ENCODE measurements at places on chromosomes 4 and X. TPM values are rescaled to one million over a fixed set of nuclear protein-coding genes. Genes with fewer than 3 reads are reported as not detected.

Gene ANKRD17
- 28.2 TPM for polyA plus RNA-seq

- DNase-seq, result no peak
Observed at GRCh38 chr4:70110917-70111316, 43.1 kb upstream of the PRR27 start.

DNA sequence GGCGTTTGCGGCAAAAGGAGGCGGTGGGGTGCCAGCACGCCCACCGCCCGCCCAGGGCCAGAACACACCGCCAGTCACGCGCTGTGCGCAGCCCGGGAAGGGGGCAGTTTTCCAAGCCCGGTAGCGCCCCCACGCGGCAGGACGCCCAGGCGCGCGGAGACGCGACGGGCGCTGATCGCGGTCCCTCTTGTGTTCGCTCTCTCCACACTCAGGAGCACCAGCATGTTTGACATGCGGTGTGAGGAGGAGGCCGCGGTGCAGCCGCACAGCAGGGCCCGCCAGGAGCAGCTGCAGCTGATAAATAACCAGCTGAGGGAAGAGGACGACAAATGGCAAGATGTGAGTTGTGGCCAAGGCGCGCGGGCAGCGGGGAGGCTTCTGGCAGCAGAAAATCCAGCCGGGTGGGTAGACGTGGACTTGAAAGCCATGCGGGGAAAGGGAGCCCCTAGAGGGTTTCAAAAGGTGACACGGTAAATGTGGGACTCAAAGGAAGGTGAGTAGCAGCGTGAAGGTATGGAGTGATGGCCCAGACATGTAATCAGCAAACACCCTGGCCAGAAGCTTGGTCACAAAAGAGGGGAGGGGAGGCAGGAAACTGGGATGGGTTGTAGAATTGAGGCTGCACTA is 104.1 kb downstream of the PHOX2B start:
- DNase-seq, result no peak

Gene MAGEA11
- polyA plus RNA-seq, result not detected

Measured in GM12878 (cell line).